ENCODE measurements at places on chromosomes 11 and 22.
A peak's percentile ranks its signal among the peaks of the same experiment; 100 is the strongest.

- DNase-seq: peak; percentile 33
Measured at GRCh38 chr11:1761857-1762536, 1.7 kb downstream of the CTSD start.

GRCh38 chr11:28673691-28674432, 565.7 kb downstream of the METTL15 start:
- DNase-seq: peak; percentile 30

GRCh38 chr11:4433856-4434255, 15.2 kb upstream of the OR52K2 start:
- no peak for DNase-seq

DNA sequence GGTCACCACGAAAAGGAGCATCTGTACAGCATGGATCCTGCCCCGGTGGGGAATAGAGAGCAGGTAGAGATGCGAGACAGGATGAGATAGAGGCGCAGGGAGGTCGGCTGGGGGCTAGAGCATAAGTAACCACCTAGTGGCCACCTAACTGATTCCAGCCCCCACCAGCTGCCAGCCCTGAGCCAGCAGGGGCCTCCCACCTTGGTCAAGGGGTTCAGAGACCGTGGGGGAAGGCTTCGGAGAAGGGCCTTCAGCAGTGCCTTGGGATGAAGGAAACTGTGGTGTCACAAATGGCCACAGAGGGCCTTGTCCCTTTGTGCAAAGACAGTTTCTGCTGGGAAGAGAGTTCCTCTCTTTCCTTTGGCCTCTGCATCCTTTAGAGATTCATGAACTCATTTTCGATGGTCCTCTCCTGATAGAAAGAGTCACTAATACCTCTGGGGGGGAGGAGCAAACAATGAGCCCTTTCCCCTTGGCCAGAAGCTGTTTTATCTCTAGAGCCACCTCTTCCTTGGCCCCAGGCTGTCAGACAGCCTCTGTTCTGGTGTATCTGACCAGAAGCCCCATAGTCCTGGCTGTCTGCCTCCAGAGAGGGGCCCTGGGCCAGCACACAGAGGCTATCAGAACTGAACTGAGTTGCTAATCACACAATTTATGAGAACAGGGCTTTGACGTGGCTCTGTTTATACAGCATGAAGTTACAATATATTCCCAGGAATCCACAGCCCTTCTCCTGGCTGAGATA, 146.0 kb downstream of the PARVA start:
- DNase-seq: no peak

GRCh38 chr11:123321636-123322035, 108.4 kb upstream of the GRAMD1B start:
- no peak for DNase-seq

DNA sequence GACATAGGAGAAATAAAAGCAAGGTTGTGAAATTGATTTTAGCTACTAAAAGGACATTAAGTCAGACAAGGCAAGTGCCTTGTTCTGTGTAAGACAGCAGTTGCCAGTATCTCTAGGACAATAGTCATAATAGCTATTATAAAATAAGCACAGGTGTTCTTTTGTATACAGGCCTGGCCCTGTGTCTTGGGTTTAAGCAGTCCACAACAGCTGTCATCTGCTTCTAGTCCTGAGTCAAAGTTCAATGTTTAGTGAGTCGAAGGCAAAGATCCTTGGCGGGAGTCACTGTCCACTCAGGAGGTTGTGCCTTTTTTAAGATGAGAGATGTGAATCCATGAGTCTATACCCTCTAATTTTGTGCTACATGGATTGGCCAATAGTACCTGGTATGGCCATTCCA, 79.5 kb downstream of the SC5D start:
- DNase-seq: no peak

- DNase-seq: peak; percentile 54
Measured at GRCh38 chr11:114200351-114201133, 95.7 kb upstream of the NNMT start.

GRCh38 chr11:66883016-66883965, 26.4 kb downstream of the LRFN4 start:
- peak; percentile 82 for DNase-seq

GRCh38 chr11:120605469-120605868, 93.9 kb downstream of the GRIK4 start:
- DNase-seq: no peak

- peak; percentile 71 for DNase-seq
Measured at GRCh38 chr11:69744435-69744834, 30.7 kb downstream of the FGF4 start.

GRCh38 chr11:59859673-59860072, 6.6 kb downstream of the TCN1 start:
- no peak for DNase-seq

DNA sequence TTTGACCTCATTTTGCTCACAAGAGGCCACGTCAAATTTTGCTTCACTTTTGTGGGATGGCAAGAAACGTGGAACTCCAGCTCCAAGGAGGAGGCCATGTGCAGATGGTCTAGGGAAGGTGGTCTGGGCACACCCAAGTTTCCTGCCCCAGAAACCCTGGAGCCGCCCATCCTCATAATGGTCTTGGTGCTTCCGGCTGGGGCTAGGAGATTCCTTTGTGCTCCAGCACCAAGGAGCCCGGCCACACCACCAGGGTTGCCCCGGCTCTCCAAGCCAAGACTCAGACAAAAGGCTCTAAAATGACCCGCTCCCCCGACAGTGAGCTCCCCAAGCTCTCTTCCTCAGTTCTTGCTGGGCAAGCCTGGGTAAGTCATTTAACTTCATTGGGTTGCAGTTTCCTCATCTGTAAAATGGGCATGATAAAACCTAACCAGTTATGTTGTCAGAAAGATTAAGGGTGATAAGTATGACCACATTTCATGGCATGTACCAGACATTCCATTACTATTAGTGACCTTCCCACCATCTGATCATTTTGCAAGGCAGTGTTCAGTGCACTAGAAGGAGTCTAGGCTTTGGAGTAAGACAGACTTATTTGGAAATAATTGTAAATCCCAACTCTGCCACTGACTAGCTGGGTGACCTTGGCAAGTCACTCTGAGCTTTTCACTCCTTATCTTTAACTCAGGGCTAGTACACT, 23.3 kb downstream of the DKK3 start:
- DNase-seq: peak; percentile 82

DNA sequence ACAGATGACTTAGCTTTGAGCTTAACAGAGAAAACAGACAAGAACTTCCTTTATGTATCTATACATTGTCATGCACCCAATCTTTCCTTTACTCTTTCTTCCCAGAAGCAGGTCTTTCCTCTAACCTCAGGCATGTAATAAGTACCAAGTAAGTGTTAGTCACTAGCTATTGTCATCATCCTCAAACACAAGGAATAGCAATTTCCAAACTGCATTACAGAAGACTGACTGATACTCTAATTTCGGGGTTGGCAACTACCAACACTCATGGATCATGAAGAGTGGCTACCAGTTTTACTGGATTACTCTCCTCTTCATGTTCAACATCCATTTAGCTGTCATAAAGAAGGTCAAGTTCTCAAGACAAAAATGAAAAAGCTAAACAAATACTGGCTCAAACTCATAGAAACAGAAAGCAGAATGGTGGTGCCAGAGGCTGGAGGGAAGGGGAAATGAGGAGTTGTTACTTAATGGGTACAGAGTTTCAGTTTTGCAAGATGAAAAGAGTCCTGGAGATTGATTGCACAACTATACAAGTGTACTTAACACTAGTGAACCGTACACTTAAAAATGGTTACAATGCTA, 111.6 kb downstream of the SIK3 start:
- peak; percentile 77 for DNase-seq

- DNase-seq: peak; percentile 27
Measured at GRCh38 chr22:28989484-28989883, 72.1 kb downstream of the C22orf31 start.
